Suprapubic skin (tissue), 4 donors: ENCODE measurements at places on chromosomes 4 and X.

- DNase-seq, result no peak
Measured at GRCh38 chr4:94426783-94427182, 25.0 kb upstream of the PDLIM5 start.

- no peak for DNase-seq
Measured at GRCh38 chrX:35499071-35499862, 298.9 kb upstream of the MAGEB16 start.

DNA sequence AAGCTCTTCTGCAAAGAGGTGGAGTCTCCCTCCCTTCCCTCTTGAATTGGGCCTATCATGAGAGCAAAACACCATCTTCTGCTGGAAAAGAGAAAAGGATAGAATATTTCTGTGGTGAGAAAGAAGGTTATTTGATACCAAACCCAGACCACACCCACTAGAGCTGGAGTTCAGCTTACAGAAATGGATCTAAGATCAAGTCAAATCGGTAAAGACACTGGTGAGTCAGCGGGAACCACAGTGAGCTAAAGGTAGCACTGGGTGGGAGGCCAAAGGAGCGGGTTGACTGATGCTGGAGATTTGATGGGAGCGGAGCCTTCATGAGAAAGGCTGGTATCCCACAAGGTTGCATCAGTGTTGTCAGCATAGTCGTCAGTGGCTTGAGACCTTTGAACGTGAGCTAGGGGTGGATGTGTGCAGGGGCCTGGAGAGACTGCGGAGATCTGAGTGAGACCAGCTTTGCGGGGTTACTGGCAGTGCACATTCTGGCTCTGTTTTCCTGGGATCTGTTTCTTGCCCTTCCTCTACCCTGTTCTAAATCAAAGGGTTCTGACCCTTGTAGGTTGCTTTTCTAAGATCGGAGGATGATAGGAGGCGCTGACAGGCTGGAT lies 106.4 kb upstream of the SCOC start:
- DNase-seq, result no peak

- DNase-seq, result no peak
Measured at GRCh38 chrX:108064001-108064400, 19.1 kb downstream of the VSIG1 start.

DNA sequence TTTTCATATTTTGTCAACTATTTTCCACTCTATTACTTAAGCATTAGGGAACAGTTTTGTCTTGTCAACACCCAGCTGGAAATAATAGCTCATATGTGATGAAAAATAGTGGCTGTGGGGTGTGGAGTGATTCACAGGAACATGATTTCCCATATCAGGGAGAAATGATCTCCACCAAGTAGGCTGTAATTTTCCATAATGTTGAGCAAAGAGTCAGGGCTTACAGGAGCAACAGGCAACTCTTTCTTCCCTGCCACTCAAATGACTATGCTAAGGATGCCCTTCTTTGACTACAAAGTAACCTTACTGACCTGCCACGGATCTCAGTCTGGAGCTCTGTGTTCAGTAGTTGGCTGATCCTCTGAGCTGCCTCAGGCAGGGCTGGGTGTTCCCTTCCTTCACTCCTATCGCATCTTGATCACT lies 90.0 kb upstream of the GATB start:
- DNase-seq, result no peak

GRCh38 chr4:132866616-132867015 lies 282.5 kb upstream of the PCDH10 start:
- DNase-seq, result no peak

DNA sequence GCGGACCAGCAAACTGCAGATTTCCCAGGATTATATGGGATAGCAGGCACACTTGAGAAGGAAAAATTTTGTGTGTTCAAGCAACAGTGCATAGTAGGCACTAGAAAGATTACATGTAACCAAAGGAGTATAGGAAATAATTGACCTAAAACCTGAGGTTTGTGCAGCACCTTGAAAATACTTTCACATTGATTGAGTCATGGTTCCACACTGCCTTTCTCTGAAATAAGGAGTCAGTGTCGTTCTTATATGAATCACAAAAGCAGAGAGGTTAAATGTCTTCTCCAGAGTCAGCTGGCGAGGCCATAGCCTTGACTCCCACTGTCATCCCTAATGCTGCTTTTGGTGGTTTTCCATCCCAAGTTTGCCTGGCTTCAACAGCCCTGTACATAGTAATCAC lies 138.9 kb downstream of the SOWAHB start:
- DNase-seq, result no peak
